ENCODE measurements at places on chromosomes 4 and X. TPM values are rescaled to one million over a fixed set of nuclear protein-coding genes. Genes with fewer than 3 reads are reported as not detected.

- no peak for DNase-seq
- no peaks in the 10 kb centered on the region for H3K36me3 ChIP-seq
- H3K4me1 ChIP-seq, result no peaks in the 10 kb centered on the region
- H3K27ac ChIP-seq, result no peak overlapping the region
These were observed 209.2 kb downstream of the GLUD2 start for GRCh38 chrX:121256647-121257046.

DNA sequence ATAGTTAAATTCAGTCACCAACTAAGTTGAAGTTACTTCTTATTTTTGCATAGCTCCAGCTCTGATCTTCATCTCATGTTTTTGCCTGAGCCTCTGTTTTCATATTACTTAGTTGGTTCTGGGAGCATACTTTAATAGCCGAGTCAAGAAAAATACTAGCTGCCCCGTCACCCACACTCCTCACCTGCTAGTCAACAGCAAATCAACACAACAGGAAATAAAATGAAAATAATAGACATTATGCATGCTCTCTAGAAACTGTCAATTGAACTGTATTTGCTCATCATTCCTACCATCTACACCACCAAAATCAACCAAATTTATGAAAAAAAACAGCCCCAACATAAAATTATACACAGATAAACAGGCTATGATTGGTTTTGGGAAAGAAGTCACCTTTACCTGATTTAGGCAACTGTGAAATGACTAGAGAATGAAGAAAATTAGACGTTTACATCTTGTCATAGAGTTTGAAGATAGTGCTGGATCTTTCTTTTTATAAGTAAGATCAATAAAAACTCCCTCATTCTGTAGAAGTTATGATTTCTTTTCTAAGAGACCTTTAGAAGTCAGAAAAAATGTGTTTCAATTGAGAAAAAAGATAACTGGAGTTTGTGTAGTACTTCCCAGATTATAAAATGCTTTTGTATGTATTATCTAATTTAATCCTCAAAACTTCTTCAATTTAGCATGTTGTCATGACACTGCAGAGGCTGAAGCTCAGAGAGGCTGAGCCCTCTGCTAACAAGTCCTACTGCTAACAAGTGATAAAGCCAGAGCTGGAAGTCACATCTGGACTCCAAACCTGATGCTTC, 7.0 kb downstream of the ALB start:
- H3K4me1 ChIP-seq, result no peaks in the 10 kb centered on the region
- H3K4me3 ChIP-seq, result no peak overlapping the region
- no peak for DNase-seq
- no peaks in the 10 kb centered on the region for H3K27me3 ChIP-seq
- no peak overlapping the region for H3K27ac ChIP-seq
- no peaks in the 10 kb centered on the region for H3K36me3 ChIP-seq

DNA sequence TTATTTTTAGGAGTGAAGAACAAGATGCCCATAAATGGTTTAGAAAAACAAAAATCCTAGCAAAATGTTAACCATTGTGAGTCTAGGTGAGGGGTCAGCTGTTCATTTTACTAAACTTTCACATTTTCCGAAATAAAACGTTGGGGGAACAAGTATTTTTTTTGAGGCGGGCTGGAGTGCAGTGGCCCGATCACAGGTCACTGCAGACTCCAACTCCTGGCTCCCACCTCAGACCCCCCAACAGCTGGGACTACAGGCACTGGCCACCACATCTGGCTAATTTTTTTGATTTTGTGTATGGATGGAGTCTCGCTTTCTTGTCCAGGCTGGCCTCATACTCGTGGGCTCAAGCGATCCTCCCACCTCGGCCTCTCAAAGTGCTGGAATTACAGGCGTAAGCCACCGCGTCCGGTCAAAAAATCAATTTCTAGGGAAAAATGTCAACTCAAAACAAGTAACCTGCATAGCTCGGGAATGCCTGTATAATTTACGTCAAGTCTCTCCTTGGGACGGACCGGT, 742 bp upstream of the TAF1 start:
- no peaks in the 10 kb centered on the region for H3K27me3 ChIP-seq
- peak overlapping the region; percentile 94 for H3K27ac ChIP-seq
- H3K36me3 ChIP-seq, result no peaks in the 10 kb centered on the region
- no peaks in the 10 kb centered on the region for H3K4me1 ChIP-seq

Gene BMPR1B
- total RNA-seq, result not detected

Gene LAGE3
- 10.7 TPM for total RNA-seq

DNA sequence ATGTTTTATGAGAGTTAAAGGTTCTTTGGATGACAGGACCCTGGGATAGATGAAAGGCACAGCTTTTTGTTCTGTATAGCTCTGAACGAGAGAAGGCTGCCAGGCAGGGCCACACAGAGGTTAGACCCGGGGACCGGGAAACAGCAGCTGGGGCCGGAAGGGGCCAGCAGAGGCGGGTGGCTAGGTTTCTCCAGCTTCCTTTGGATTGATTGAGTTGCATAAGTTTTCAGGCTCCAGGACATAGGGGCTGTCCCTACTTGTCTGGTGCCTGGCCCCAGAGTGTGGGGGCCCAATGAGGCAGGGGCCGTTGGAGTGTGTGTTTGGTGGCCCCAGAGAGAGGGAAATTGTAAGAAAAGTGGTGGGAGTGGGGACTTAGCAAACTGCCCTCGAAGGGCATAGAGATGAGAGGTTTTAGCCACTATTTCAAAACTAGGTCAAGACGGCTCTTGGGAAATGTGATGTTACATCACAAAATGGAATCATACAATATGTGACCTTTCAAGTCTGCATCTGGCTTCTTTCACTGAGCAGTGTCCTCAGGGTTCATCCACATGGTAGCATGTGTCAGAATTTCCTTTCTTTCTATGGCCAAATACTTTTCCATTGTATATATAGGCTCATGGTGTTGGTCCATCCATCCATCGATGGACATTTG, 3.7 kb downstream of the ZFP92 start:
- H3K27me3 ChIP-seq, result no peaks in the 10 kb centered on the region
- no peak for DNase-seq
- peak overlapping the region; percentile 31 for H3K27ac ChIP-seq
- H3K4me1 ChIP-seq, result peaks cover 4% of the 10 kb centered on the region
- H3K4me3 ChIP-seq, result no peak overlapping the region

Gene TCEAL2
- total RNA-seq, result not detected

Gene CCDC158
- not detected for total RNA-seq

Gene UGT2B15
- total RNA-seq, result 76.4 TPM

DNA sequence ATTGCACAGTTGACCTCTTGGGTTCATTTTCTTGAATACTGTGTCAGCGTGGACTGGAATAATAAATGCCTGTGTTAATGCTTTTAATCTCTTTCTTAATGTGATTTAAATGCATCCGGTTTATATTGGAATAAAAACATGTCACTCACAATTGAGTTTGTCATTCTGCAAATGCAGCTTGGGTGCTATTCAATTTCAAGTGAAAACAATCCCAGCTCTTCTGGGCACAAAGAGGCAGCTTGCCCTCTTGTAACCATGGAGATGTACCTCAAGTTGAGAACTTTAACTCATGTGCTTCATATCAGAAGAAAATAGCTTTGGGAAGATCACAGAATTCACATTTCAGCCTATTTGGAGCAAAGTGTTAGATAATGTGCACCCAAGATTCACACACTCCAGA, 355.7 kb upstream of the GNPDA2 start:
- H3K36me3 ChIP-seq, result no peaks in the 10 kb centered on the region
- no peaks in the 10 kb centered on the region for H3K4me1 ChIP-seq
- no peak overlapping the region for H3K4me3 ChIP-seq
- H3K27ac ChIP-seq, result no peak overlapping the region
- no peak for DNase-seq

DNA sequence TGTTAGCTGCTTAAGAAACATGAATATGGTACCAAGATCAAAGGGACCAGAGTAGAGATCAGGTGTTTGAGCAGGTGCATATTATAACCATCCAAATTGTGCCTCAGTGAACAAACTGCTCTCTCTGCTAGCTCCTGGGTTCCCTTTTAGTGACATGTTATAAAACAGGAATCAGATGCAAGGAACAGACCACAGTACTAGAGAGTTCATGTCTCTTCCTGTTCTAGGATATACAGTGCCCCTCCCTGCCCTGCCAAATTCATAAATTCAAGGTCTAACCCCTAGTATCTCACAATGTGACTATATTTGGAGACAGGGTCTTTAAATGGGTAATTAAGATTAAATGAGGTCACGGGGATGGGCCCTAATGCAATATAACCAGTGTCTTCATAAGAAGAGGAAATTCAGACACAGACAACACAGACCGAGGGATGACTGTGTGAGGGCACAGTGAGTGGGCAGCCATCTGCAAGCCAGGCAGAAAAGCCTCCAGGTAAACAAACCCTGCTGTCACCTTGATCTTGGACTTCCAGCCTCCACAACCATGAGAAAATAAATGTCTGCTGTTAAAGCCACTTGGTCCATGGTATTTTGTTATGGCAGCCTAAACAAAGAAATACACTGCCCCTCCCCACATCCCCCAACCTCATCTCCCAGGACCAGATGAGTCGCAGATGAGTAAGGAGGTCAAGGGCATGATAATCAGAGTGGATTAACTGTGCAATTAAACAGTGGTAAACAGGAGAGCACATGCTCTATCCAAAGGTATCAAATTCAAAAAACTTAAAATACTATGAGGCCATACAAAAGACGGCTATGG, 82.5 kb downstream of the RBM47 start:
- no peaks in the 10 kb centered on the region for H3K27me3 ChIP-seq
- H3K27ac ChIP-seq, result peak overlapping the region; percentile 91
- no peaks in the 10 kb centered on the region for H3K36me3 ChIP-seq
- H3K4me1 ChIP-seq, result no peaks in the 10 kb centered on the region
- DNase-seq, result no peak

Gene SYTL4
- 17.7 TPM for total RNA-seq

Gene GPR173
- 0.67 TPM for total RNA-seq
